Fibroblast of villous mesenchyme (primary cell): ENCODE measurements at places on chromosomes 1 and 21. TPM values are rescaled to one million over a fixed set of nuclear protein-coding genes. Genes with fewer than 3 reads are reported as not detected.

DNA sequence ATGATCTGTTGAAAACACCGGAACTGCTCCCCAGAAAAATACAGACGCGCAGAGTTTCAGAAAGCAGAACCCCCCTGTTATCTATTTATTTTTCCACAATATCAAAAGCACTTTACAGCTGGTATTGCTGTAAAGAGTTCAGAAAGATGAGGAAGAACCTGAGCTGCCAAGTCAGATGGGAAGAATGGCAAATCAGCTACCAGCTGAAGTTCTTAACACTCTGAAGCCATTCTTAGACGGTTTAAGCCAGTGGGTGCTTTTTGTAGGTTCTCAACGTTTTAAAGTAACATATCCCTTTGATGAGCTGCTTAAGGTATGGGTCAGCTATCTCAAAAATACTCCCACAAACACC, 714 bp upstream of the AKIRIN1 start:
- peak; percentile 14 for DNase-seq

- peak; percentile 57 for DNase-seq
These were observed 52.1 kb downstream of the FMO4 start for GRCh38 chr1:171366085-171366484.

- no peak for DNase-seq
These were observed 28.7 kb downstream of the LRRC71 start for GRCh38 chr1:156949127-156949526.

DNA sequence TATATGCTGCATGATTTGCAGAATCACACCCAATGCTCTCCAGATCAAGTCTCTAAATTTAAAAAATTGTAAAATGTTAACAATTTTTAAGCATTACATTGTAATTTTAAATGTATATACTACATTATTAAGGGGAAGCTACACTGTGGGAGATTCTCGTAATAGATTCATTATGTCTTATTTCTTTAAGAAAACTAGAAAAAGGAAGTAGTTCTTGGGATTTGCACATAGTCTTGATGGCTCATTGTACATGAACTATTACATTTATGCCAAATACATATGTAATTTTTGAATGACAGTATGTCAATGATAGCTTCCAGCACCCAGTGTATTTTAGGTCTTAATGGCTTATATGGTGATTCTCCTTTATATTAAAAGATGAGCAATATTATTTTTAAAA, 250.3 kb downstream of the PTPRC start:
- DNase-seq: no peak

GRCh38 chr1:5949085-5949760, 43.0 kb downstream of the NPHP4 start:
- no peak for DNase-seq

GRCh38 chr1:57450981-57451380, 27.1 kb upstream of the DAB1 start:
- DNase-seq: no peak

DNA sequence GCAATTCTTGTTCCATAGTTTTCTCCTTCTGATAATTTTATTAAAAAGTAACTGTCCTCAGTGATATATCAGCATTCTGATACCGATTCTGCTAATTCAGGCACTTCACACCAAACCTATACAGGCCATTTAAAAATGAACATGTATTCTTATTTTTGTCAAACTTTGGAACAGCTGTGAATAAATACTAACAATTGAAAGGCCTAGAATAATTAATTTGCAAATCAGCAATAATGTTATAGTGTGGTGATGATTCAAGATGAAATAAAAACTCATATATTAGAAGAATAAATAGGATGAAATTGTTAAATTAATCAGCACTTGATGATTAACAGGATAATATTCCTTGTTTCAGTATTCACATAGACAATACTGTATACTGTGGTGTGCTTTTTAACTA, 9.9 kb downstream of the CDKN2C start:
- DNase-seq: no peak

- no peak for DNase-seq
These were observed 165.7 kb upstream of the SYT6 start for GRCh38 chr1:114319418-114319817.

DNA sequence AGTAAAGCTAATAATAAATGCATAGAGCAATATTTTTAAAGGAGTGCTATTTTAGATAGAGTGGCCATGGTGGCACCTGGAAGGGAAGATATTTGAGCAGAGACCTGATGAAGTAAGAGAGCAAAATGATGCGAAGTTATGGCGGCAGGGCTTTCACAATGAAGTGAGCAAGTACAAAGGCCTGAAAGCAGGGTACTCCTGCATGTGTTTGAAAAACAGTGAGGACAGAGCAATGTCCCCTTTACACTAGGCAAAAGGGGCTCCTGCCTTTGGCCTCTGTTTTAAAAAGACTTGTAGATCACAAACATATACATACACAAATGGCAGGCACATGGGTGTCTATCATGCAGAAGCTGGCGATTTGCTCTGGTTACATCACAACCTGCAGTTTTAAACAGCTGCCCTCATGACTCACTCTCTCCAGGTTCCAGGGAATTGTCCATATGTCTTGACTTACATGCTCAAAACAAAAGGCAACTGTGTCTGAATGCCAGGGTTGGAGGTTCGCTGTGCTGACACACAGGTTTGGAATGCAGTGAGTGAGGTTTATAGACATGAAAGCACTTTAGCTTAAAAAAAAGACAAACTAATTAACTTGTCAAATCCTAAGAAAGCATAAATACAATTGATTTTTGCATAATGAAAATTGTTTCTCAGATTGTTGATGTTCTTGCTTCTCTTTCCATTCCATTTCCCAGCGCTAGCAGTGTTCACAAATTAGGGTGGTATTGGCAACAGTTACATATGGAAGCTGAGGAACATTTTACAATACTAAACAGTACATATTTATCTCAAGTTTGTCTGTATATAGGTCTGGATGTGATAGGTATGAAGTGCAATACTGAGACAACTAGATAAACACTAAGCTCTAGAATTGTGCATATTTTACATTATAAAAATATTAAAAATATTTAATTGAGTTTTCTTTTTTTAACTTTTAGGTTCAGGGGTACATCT, 313.9 kb downstream of the BARHL2 start:
- peak; percentile 61 for DNase-seq

DNA sequence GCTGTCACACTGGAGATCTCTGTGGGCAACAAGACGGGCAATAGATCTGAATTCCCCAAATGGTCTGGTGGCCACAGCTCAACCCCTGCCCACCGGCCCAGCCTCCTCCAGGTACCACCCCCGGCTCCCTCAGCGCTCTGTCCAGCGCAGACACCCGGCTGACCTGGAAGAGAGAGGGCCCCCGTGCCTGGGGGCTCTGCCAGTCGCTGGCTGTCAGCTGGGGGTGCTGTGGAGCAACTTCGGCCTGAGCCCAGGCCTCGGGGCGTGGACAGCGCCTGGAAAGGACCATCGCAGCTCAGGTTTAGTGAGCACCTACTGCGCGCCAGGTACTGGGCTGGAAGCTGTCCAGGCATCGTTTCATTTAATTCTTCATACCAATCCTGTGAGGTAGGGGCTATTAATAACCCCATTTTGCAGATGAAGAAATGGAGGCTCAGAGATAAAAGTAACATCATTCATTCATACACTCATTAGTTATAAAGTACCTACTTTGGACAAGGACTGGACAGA, 51.0 kb downstream of the AHDC1 start:
- no peak for DNase-seq

DNA sequence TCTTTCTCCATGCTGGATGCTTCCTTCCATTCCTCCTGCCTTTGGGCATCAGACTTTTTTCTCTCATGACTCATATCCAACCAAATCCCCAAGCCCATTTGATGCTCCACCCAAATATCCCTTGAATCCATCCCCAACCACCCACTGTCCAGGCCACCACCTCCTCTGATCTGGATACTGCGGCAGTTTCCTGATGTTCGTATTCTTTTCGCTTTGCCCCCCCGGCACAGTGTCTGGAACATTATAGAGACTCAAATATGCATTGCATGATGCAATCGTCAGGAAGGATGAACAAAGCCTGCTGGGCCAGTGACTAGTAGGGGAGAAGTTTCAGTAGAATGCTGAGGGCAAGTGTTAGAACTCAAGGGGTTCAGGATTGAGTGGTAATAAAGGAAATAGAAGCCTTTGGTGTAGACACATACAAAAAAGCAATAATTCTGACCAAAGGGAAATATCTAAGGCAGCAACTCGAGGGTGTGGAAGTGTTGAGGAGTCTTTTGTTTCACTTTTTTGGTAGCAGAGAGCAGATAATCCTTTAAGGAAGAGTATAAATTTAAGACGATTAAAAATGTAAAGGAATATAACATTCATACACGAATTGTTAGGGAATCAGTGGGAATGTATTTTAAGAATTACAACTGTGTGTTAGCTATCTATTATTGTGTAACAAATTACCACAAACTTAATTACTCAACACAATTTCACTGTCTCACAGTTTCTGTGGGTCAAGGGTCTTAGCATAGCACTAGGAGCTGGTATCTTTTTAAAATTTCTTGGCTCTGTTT, 7.5 kb downstream of the S100A11 start:
- DNase-seq: peak; percentile 61

DNA sequence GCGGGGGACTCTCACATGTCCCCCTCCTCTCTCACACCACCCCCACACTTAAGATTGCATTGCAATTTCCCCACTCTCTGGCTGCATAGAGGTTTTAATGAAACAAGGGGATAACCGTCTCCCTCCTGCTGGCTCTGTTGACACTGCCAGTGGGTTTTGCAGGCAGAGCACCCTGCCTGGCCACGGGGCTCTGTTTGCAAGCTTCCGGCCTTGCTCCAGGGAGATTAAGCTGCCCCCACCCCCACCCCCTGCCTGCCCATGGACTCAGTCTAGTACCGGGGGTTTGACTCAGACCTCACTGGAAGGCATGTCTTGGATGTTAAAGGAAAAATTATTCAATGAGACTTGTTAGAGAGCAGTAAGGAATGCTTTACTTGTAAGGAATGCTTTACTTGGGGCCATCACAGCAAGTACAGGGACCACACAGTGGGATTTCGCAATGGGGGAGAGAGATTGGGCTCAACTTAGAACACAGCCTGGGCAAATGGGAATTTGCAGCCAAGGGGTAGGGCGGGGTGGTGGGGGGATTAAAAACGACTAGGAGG, 101.0 kb downstream of the AJAP1 start:
- no peak for DNase-seq

DNA sequence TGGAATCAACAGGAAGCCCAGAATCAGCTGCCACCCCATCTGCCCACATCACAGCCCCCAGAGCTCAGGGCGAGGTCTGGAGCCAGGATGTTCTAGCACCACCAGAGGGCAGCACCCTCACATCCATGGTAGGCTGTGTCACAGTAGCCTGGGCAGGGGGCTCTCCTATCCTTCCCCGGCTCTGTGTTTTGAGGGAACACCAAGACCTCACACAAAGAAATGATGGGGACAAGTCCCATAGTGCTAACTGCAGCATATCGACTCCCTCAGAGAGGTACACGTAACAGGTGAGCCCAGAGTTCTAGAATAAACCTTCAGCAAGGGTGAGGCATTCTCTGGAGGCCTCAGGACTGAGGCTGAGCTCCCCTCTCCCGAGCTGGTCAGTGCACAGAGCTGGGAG, 2.3 kb upstream of the KCNC4 start:
- peak; percentile 43 for DNase-seq

- peak; percentile 87 for DNase-seq
These were observed 29.8 kb downstream of the MAPKAPK2 start for GRCh38 chr1:206714331-206715058.

- no peak for DNase-seq
These were observed 130.8 kb downstream of the BRINP2 start for GRCh38 chr1:177301425-177302124.

GRCh38 chr1:47402591-47402990, 13.5 kb upstream of the FOXE3 start:
- no peak for DNase-seq

GRCh38 chr1:233168384-233168783, 127.1 kb downstream of the PCNX2 start:
- no peak for DNase-seq

GRCh38 chr1:36528361-36529349, 45.9 kb upstream of the CSF3R start:
- DNase-seq: no peak

GRCh38 chr1:147270721-147271120, 28.2 kb downstream of the CHD1L start:
- no peak for DNase-seq

- DNase-seq: no peak
These were observed 203.5 kb upstream of the NEGR1 start for GRCh38 chr1:72485801-72486200.

DNA sequence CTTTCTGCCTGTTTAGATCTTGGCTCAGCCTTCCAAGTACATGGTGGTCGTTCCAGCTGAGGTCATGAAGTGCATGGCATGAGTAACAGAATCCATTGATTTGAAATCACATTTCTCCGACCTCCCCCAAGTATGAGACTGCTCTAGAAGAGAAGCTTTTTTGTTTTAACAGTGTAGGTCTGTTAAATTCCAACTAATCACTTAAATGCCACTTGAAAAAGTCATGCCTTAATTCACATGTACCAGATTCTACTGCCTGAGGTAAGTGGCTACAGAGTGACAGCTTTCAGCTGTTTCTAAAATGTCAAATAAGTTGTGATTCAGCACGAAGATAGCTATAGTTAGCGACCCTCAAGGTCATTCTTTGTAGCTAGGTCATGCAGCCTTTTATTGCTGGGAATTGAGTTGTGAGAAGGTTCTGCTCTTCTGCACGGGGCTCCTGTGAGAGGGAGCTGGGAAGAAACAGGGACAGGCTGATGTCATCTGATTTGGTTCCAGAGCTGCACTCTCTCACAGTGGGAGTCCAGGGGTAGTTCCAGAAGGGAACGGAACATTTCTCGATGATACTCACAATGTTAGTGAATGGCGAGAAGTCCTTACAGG, 112.7 kb downstream of the VPS13D start:
- no peak for DNase-seq

- DNase-seq: no peak
These were observed 44.7 kb upstream of the POFUT2 start for GRCh38 chr21:45332415-45332814.

DNA sequence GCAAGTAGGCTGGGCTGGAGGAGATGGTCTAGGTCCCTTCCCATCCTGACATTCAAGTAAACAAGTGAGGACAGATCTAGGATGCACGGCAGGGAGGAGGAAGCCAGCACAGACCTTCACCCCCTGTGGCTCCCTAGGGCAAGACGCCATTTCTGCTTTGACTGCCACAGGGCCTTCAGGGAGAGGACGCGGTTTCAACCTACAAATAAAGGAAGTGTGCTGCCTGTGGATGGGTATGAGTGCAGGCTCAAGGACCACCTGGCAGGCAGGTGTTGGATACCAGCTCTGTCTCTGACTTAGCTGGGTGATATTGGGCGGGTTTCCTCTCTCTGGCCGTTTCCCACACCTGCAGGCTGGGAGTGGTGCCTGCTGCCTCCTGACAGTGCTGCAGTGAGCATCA, 16.2 kb downstream of the SLC2A1 start:
- DNase-seq: no peak

Gene TMIGD3
- total RNA-seq: under 0.01 and 0.43 TPM in 2 replicates

Gene RHOU
- 2.2 and 2.9 TPM in 2 replicates for total RNA-seq

Gene PRUNE1
- 9.7 and 12.1 TPM in 2 replicates for total RNA-seq

Gene MNDA
- not detected in 2 replicates for total RNA-seq

Gene NPL
- 0.97 and 3.5 TPM in 2 replicates for total RNA-seq

Gene C1orf185
- under 0.01 TPM in 1 of 2 replicates, not detected in the other for total RNA-seq

Gene AADACL4
- 0.43 TPM in 1 of 2 replicates, not detected in the other for total RNA-seq

Gene KRTAP15-1
- not detected in 2 replicates for total RNA-seq

Gene CAMSAP2
- total RNA-seq: 44.8 and 55.7 TPM in 2 replicates

Gene CHI3L2
- not detected in 2 replicates for total RNA-seq

Gene RABIF
- total RNA-seq: 5.5 and 6.9 TPM in 2 replicates

Gene LRRIQ3
- total RNA-seq: 0.32 and 1.7 TPM in 2 replicates

Gene FHL3
- 25.5 and 33.2 TPM in 2 replicates for total RNA-seq

Gene OR10Z1
- not detected in 2 replicates for total RNA-seq

Gene LCE1B
- total RNA-seq: not detected in 2 replicates

Gene URB2
- 10.3 and 14.7 TPM in 2 replicates for total RNA-seq

Gene NR1I3
- not detected in 2 replicates for total RNA-seq

Gene LYPD8
- total RNA-seq: under 0.01 TPM in 1 of 2 replicates, not detected in the other
